Kidney tubule cell (primary cell): ENCODE measurements at places on chromosomes 12 and 14.
A peak's percentile ranks its signal among the peaks of the same experiment; 100 is the strongest.

GRCh38 chr14:89374908-89375307 lies 42.1 kb downstream of the FOXN3 start:
- DNase-seq, result no peak

GRCh38 chr14:52473557-52473956 lies 78.7 kb downstream of the TXNDC16 start:
- DNase-seq, result peak; percentile 60

DNA sequence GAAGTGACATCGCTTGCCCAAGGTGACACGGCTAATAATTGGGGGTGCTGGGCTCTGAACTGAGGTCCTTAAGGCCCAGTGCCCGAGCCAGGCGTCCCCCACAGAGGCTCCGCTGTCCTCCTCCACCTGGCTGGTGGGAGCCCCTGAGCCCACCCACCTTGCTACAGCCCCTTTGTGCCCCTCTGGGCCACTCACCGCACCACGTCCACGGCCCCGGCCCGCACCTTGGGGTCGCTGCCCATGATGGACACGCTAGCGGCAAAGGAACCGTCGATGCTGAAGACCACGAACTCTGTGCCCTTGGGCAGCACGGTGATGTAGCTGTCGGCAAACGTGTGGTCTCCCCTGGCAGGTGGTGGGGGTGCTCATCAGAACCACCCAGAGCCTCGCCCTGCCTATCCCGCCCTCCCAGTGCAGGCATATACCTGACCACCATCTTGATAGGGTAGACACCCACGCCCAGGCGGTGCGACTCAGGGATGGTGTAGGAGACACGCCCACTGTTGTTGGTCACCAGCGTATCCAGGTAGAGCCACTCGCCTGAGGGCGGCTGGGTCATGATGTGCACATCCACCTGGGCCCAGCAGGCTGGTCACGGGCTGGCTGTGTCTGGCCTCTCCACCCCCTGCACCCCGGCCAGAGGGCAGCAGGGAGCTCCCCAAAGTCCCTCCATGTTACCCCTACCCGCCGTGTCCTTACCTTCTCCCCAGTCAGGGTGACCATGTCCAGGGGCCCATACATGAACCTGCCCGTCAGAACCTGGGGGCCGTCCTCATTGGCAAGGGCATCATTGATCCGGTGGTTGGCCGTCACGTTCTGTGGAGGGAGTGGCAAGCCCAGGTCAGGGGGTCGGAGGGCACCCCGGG lies 6.8 kb downstream of the ARL6IP4 start:
- no peak for DNase-seq

- DNase-seq, result peak; percentile 56
Observed at GRCh38 chr12:66860752-66861750, 182.2 kb upstream of the GRIP1 start.

DNA sequence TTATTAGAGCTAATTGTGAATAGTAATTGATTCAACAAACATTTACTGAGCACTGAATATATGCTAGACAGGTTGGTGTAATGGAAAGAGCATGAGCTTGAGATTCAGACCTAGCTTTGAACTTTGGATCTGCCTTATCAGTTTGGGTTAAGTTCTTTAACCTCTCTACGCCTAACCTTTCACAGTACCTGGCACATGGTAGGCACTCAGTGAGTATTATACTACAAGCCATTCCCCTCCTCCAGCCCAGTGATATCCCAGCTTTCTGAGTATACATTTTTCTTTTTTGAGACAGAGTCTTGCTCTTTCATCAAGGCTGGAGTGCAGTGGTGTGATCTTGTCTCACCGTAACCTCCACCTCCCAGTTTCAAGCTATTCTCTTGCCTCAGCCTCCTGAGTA lies 32.0 kb downstream of the FAM177A1 start:
- no peak for DNase-seq

DNA sequence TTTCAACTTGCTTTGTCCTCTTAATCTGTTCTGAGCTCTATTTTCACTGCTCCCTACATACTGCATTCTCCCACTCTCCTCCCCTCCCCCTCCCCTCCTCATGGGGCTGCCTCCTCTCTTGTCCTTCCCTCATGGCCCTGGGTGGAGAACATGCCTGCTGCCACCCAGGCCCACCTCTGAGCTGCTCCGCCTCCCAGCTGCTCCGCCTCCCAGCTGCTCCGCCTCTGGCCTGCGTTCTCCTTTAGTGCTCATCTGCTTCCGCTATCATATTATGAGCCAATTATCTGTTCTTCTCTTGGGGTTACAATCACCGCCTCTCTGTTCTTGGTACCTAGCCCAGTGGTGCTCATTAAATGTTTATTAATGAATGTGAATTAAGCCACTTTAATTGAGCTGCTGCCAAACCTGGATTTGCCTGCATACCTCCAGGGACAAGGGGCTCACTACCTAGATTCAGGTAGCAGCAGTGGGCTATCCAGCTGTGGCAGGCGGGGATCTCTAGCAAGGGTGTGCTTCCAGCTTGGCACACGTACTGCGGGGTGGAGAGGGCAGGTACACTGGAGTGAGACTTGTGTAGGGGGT lies 32.0 kb upstream of the FAM181A start:
- no peak for DNase-seq

GRCh38 chr14:20413744-20414082 lies 412 bp upstream of the TEP1 start:
- peak; percentile 60 for DNase-seq

DNA sequence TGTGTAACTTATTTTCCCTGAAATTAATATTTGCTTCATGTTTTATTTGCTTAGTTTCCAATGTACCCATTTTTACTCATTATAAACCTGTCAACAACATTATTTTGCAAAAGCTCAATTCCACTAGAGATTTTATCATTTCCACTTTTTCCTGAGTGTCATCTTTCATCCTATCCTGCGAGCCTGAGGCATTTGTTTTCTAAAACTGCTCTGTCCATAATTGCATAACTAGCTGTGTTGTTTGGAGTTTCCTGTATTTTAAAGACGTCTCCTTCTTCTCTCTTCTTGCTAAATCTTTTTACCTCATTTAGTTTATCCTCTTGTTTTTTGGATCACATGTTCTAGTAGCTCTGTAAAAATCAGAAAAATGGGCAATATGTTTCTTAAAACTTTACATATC lies 332.7 kb upstream of the NOVA1 start:
- DNase-seq, result no peak

DNA sequence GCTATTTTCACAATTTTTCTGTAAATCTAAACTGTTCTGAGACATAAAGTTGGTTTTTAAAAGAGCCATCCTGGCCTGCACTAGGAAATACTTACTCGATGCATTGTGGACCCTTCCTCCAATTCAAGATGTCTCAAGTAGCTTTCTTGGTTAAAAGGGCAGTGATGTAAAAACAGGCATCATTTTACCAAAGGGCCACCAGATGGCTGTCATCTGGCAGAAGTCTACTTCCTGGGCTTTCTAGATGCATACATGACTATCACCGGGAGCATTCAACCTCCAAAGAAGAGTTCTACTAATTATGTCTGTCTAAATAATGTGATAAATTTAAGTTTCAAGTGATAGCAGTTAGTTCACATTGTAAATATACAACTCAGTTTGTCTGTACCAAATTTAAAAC lies 96.8 kb upstream of the FRMD6 start:
- peak; percentile 68 for DNase-seq

GRCh38 chr12:124194893-124195566 lies 99.9 kb upstream of the RFLNA start:
- DNase-seq, result peak; percentile 49

- no peak for DNase-seq
Observed at GRCh38 chr14:101716077-101716950, 45.2 kb upstream of the PPP2R5C start.

DNA sequence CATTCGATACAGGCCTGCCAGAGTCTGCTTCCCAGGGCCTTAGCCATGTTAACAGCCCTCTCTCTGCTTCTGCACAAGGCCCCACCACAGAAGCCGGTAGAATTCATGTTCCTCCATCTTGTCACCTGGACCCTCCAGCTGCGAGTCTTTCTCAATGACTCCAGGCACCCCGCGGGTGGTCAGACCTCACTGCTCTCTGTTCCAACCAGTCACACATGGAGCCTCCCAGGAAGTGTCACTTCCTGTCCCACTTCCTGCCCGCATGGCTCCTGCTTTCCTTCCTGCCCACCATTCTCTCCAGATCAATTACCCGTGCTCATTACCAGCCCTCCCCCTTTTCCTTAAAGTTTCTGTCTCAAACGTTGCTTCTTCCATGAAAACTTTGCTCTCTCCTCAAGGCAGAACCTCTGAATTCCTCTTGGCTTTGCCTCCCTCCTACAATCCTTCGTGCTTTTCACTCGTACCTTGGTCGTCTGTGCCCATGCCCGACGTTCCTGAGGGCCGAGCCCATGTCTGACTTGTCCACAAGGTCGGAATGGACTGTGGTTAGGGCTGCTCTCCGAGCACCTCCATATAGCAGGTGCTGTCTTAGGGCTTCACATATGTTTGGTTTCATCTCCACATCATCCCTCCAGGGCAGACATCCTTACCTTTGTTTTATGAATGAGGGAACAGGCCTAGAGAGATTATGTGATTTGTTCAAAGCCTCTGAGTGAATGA lies 172.1 kb downstream of the TSPAN9 start:
- no peak for DNase-seq

DNA sequence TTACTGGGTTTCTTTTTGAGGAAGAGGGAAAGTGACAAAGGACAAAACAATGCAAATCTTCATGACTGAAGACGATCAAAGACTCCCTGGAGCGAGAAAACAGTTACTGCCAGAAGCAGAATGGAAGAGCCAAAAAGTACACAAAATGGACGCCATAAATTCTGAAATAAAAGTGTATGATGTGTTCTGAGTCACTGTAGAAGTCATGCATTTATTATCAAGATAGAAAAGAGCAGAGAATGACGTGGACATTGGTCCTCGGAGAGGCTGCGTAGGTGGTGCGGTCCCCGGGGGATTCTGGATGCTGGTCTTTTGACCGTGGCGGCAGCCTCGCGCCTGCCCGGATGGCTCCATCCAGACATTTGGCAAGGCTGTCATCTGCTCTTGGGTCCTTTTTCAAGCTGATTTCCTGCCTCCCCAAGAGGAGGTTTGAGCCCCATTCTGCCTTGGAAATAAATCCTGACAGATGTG lies 52.8 kb downstream of the C14orf132 start:
- no peak for DNase-seq

DNA sequence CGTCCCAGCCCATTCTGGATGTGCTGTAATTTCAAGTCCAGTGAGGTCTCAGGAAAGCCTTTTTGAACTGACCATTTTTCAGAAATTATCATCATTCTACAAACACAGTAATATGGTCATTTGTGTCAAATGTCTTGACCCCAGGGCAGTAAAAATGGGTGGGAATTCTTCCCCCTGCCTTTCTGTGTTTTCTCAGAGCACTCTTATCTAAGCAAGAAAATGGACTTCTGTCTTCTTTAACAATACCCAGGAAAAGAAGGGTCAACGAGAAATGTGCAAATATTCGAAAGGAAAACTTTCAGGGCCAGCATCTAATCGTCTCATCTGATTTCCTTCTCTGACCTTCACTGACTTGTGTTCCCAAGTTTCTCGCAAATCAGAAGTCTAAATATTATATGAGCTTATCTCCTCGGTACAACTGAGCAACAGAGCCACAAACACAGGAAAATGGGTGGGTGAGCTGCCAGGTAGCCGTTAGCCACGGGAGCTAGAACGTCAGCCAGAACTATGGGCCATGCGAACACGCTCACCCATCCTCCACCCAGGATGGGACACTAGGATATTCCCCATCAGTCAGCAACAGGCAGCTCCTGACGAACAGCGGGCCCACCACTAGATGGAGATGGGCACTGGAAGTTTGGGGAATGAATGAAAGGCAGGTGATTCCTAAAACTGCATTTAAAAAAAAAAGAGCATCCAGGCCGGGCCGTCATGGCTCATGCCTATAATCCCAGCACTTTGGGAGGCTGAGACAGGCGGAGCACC lies 57.1 kb downstream of the VWF start:
- DNase-seq, result peak; percentile 37

GRCh38 chr12:113161415-113162016 lies 12.0 kb downstream of the CFAP73 start:
- no peak for DNase-seq

DNA sequence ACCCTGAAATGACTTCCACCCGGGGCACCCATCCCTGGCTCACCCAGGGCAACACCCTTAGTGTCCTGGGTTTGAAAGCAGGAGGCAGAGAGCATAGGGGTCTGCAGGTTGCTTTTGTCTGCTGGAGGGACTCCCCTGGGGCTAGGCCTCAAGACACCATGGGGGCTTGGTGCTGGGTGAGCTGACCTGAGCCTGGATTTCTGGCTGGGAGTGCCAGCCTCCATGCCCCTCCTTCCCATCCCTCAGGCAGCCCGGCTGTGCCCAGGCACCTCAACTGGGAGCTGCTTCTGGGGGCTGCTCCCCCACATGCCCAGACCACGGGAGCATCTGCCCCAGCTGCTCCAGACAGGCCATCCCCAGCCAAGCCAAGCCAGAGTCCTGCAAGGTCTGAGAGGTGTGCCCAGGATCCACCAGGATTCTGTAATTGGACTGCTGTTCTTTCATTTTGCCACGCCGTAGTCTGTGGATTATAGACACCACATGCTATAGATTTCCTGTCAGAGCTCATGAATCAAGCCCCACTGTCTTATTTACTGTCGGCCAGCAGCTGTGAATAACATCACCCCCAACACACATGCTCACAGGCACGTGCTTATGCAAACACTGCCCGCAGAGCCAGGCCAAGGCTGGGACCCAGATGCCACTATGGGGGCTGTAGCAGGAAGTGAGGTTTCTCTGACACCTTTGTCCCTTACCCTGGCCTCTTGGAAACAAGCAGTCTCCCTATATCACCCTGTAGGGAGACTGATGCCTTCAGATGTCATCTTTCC lies 29.4 kb upstream of the ESRRB start:
- no peak for DNase-seq

DNA sequence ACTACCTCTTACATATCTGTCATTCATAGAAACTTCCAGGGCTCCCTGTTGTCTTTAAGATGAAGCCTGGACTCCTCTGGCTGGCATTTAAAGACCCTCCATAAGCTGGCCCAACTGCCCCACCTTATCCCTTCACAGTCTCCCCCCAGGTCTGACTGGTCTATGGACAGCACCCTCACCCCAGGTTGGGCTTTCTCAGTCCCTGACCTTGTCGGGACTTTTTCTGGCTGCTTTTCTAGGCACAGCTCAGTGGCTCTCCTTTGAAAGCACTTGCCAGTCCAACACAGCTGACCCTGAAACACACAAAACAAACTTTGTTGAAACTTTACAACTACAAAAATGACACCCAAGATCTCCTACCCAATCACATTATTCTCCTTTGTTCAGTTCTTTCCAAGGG lies 13.9 kb upstream of the MYH7 start:
- DNase-seq, result no peak

GRCh38 chr12:1464925-1465324 lies 129.5 kb downstream of the FBXL14 start:
- DNase-seq, result no peak

- no peak for DNase-seq
Observed at GRCh38 chr12:23542187-23542586, 407.3 kb downstream of the SOX5 start.

- peak; percentile 33 for DNase-seq
Observed at GRCh38 chr12:31317471-31318395, 8.2 kb downstream of the SINHCAF start.
